ENCODE measurements at places on chromosomes 13 and 19.

DNA sequence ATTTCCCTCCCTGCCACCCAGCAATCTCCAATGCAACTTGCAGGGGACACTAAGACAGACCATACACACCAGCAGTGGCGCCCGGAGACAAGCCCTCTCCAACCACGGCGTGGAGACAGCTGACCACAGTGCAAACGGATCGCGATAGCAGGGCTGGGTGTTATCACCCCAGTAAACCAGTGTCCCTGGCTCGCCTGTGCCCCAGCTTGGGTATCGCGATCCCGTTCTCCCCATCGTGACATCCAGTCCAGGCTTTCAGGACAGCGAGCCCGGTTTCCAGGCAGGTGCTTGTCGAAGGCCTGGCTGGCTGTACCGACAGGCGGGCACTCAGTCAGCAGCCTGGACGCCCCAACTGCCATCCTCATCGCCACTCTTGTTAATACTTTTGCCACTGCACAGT, 20.7 kb upstream of the NANOS2 start:
- DNase-seq: no peak

DNA sequence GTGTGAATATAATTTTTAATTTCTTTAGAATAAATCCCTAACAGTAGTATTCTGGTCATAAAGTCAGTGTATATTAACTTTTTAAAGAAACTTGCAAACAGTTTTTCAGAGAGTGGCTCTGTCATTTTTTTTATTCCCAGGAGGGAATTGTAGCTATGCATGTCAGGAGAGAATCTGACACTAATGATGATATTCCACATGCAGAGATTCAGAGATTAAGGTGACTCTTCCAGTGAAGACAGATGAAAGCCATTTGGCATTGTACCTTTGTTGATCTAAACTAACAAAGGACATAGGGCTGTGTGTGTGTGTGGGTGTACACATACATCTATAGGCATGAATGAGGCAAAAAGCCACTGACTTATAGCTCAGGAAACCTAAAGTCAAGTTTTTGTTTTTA, 99.9 kb downstream of the TNFSF13B start:
- no peak for DNase-seq

- DNase-seq: no peak
These were observed 36.6 kb downstream of the SERTM1 start for GRCh38 chr13:36710396-36710795.

GRCh38 chr13:23902975-23903905, 5.9 kb upstream of the C1QTNF9B start:
- DNase-seq: no peak

DNA sequence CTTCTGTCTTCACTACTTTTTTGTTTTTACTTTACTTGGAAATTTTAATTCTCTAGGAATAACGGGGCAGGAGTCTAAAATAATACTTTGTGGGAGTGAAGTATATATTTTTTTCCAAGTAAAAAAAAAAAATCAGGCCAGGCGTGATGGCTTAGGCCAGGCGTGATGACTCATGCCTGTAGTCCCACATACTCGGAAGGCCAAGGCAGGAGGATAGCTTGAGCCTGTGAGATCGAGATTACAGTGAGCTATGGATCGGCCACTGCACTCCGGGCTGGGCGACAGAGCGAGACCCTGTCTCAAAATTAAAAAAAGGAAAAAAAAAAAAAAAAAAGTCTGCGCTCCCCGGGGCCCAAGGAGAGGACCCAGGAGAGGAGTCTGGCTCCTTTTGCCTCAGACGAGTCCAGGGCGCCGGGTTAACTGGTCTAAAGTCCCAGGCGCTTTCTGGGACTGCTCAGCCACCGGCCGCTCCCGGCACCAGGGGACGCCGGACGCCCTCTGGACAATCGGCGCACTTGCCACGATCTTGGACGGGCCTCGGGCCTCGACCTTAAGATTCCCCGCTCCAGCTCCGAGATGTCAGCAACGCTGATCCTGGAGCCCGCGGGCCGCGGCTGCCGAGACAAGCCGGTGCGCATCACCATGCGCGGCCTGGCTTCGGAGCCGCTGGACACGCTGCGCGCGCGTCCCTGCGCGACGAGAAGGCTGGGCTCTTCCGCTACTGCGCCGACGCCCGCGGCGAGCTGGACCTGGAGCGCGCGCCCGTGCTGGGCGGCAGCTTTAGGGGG, 2.7 kb upstream of the ZFP82 start:
- no peak for DNase-seq

- no peak for DNase-seq
These were observed 2.8 kb upstream of the NLRP12 start for GRCh38 chr19:53826876-53827275.

GRCh38 chr19:27676877-27677276, 1536.1 kb downstream of the UQCRFS1 start:
- DNase-seq: no peak

- no peak for DNase-seq
These were observed 94.9 kb downstream of the FAM216B start for GRCh38 chr13:42876270-42876714.

GRCh38 chr19:43639519-43640423, at the start of gene CADM4:
TSS of gene CADM4 (minus strand) at chr19:43639850. CDS start at chr19:43639790, 60 bp downstream.
- DNase-seq: no peak

- DNase-seq: no peak
These were observed 23.6 kb downstream of the DOCK9 start for GRCh38 chr13:98954313-98954712.

GRCh38 chr19:10390652-10391286, 10.4 kb upstream of the TYK2 start:
- no peak for DNase-seq

DNA sequence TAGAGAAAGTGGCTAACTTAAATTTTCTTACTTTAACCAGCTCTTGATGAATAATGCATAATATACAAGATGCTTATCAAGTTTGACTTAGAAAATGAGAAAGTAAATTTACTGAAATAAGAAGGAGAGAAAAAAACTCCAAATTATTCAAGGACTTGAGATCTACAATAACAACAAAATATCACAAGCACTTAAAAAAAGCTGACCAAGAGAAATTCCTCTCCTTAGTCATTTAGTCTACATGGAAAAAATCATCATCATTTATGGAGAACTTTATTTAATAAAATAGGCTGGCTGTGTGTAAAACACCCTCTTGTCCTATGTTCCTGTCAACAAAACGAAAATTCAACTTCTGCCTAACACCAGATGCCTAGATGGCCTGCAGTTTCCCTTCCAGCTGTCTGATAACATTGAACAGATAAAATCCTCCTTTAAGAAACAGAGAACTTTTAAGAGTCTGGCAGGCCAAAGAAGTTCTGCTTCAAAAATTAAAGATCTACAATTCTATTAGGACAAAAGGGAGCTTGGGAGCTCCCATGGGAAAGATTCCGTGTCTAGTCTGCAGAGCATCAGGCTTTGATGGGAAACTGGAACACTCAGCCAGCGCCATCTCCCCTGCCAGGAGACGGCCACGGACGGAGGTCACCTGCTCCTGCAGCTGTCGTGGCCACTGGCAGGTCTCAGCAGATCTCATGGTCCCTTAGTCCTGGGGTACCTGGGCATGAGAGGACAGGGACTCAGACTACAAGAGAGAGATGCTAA, 37.9 kb upstream of the ATP11A start:
- no peak for DNase-seq

DNA sequence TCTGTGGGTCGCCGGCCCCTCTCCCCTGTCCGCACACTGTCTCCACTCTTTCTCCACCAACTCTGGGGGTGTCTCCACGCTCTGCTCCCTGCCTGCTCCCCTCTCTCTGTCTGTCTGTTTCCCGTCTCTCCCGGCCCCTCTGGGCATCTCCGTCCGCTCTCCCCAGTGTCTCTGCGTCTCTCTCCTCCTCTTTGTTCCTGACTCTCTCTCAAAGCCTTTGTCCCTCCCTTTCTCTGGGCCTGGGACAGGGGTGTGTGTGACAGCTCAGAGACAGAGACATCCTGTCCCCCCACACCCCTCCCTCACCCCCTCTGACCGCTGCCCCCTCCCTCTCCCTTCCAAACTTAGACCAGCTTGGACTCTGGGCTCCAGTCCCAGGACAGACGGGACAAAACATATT, 668 bp upstream of the SBK3 start:
- no peak for DNase-seq

- no peak for DNase-seq
These were observed 58.1 kb upstream of the SCEL start for GRCh38 chr13:77477299-77477848.

DNA sequence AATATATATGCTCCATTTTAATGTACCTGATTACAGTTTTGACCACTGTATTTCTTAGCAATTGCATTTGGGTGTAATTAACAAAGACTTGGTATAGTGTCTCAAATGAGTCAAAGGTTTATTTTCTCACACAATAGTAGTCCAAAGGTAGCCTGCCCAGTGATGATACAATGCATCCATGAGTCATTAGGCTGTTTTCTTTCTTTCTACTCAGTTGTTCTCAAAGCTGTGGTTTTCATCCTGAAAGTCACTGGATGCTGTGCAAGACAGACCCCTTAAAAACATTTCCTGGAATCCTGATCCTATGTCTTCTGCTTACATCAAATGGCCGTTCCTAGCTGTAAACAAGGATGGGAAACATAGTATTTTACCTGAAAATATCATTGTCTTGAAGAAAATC, 651.2 kb upstream of the MIR17HG start:
- DNase-seq: no peak

GRCh38 chr13:41465241-41465847, 8.0 kb downstream of the RGCC start:
- peak; percentile 10 for DNase-seq

DNA sequence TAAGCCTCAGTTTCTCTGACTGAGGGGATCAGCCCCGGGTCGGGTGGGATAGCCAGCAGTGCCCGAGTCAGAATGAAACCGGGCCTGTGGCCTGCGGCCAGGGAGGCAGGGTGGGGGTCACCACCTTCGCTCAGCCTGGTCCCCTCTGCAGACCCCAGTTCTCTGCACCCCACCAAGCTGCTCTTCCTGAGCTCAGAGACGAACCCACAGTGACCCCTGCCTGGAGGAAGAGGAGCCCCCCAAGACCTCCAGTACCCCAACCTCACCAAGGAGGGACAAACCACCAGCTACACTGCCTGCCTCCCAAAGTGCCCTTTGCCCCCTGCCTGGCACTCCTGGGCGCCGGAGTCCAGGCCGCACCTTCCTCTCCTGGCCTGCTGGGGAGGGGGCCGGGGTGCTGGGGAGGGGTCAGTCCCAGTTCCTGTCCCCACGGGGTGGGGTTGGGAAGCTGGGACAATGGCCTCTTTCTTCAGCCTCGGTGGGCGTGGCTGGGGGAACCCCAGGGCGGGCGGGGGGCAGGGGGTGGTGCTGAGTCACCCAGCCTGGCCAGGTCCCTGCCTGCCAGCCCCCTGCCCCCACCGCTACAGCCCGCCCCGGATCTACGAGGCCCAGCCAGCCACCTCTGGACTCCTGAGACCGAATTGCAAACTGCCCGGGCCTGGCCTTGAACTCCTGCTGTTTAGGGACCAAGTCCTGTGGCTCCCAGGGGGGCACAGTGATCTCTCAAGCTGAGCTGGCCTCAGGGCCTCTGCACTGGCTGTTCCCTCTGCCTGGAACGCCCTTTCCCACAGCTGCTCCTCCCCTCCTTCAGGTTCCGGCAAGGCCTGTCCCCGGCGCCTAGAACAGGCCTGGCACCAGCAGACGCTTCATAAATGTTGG, 14.3 kb downstream of the ZBTB7A start:
- no peak for DNase-seq

DNA sequence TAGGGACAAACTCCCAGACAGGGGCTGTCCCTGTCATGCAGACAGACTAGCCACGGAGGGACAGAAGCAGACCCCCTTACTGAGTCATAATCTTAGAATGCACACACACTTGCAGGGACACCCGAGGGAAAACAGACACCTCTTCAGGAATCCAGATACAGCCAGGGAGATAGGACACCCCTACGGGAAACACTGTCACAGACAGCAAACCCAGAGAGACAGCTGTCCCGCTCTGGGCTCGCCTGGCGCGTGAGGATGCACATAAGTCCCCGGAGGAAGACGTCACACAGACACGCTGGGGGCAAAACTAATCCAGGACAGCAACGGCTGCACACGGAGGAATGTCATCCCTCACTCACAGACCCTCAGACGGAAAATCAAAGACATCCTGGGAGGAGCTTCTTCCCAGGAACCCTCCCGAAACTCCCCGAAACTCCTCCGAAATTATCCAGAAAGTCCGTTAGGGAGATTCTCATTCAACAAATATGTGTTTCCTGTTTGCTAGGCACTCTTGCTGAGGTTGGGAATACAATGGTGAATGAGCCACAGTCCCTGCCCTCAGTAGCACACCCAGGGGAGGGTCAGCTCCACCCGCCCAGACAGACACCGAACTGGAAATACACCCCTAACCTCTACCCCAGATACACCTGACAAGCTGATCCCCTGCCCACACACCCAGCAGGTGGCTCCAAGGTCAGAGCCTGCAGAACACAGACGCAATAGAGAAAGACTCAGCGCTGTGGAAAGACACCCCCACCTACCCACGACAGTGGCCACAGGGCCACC, 15.2 kb upstream of the TOMM40 start:
- no peak for DNase-seq

DNA sequence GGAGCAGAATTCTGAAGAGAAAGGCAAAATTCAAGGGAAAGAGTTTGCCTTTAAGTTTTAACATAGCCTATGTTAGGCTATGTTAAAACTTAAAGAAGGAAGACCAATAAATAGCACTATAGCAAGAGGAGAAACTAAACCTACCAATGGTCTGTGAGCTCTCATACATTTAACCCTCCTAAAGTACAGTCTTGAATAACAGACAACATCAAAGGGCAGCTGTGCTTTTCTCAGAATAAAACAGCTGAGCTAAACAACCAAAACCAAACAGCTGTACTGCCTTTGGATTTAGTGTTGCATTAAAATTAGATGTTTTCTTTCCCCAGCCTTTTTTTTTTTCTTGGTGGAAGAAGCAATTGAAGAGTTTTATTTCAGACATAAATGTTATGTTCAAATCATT, 34.0 kb downstream of the KLF5 start:
- no peak for DNase-seq

GRCh38 chr19:46079576-46079975, 38.8 kb upstream of the IGFL4 start:
- DNase-seq: no peak

All from AG04449 (cell line).